Immature natural killer cell (primary cell): ENCODE measurements at places on chromosomes 5 and 9. TPM values are rescaled to one million over a fixed set of nuclear protein-coding genes. Genes with fewer than 3 reads are reported as not detected.

DNA sequence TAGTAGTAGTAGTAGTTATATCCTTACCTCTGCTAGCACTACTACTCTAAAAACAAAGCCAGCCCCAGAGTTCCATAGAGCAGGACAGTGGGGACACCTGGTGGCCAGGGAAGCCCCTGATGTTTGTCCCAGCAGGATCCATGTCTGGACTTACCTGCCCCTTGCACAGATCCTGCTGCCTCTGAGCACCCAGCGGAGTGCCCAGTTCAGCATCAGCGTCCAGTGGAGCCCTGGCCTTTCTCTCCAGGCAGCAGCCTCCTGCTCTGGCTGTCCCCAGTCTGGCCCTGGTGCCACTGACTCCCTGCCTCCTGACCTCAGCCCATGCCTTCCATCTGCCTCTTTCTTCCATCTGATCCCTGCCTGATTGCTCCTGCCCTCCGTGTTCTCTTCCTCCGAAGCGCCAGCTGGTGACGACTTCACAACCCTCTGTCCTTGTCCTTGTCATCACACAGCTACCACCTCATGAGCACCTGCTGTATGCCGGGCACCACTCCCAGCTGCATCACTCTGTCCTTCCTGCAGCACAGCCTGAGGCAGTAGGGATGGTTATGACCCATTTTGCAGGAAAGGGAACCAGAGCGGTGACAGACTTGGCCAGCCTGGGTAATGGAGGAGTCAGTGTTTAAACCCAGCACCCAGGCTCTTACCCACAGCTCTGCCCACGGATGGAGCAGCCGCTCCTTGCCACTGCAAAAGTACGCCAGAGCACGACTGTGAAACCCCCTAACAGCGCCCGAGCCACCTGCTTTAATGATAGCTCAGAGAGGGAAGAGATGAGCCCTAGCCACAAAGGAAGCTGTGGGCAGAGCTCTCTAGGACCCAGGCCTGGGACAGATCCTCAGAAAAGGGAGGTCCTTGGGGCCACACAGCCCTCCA lies 11.5 kb downstream of the SARDH start:
- DNase-seq = no peak
- peaks cover 6% of the 10 kb centered on the region for H3K27me3 ChIP-seq
- peaks cover 5% of the 10 kb centered on the region for H3K4me1 ChIP-seq
- no peaks in the 10 kb centered on the region for H3K36me3 ChIP-seq

GRCh38 chr9:121741228-121741918 lies 89.9 kb downstream of the DAB2IP start:
- no peak overlapping the region for H3K27ac ChIP-seq
- H3K4me3 ChIP-seq = no peak overlapping the region
- no peaks in the 10 kb centered on the region for H3K27me3 ChIP-seq
- peaks cover 7% of the 10 kb centered on the region for H3K4me1 ChIP-seq
- no peaks in the 10 kb centered on the region for H3K36me3 ChIP-seq

SH2D3C gene
- 18.7 TPM for polyA plus RNA-seq

CREB3 gene
- 50.0 TPM for polyA plus RNA-seq
